CD4-positive, alpha-beta T cell (primary cell): ENCODE measurements at places on chromosomes 7 and 10. TPM values are rescaled to one million over a fixed set of nuclear protein-coding genes. Genes with fewer than 3 reads are reported as not detected.

DNA sequence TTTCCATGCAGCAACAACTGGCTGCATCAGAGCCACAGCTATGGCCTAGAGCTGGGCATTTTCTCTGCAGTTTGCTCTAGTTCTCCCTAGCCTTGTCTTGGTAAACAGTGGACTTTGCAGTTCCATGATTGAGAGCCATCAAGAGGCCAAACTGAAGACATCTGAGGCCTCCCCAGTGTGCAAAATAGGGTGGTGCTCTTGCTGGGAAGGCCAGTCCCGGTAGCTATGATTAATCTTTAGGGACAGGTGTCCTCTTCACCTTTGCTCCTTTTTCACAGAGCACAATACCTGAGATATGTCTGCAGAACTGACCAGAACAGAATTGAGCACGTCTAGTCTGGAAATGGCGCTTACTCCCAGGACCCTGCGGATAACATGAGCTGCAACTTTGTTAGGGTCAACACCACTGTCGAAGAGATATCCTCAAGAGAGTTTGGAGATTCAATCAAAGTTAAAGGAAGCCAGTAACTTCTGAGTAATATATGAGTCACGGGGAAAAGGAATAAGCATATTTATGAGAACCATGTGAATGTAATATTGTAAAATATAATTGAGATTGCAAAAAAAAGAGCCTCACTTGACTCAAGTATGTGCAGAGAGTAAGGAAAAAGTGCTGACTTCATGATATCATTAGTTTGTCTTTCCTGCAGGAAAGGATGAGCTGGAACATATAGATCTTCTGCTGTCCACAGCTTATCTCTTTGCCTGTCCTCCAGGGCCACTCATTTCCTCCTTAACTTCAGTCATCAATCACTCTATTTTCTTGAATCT lies 76.7 kb downstream of the ANK3 start:
- no peaks in the 10 kb centered on the region for H3K27me3 ChIP-seq
- no peak overlapping the region for H3K4me3 ChIP-seq
- peaks cover 3% of the 10 kb centered on the region for H3K4me1 ChIP-seq

DNA sequence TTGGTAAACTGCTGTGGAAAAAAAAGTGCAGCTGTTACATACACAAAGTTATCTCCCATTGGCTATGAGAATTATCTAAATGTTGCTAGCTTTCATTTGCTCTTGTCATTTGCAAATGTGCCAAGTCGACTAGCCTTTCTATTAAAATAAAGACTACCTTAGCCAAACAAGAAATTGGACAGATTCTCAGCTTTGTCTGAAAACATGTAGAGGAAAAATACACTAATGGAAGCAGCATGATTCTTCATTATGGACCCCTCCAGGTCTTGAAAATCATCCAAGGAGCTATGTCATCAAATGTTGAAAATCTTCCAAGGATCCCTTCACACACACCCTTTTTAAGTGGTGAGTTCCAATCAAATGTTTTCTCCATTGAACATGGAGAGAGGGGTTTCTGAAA lies 237.7 kb downstream of the ETV1 start:
- no peak for DNase-seq
- no peak overlapping the region for H3K4me3 ChIP-seq
- H3K4me1 ChIP-seq = no peaks in the 10 kb centered on the region

The RARRES2 gene
- not detected for total RNA-seq

The H2BK1 gene
- not detected for total RNA-seq

- H3K36me3 ChIP-seq = peaks cover 28% of the 10 kb centered on the region
- H3K4me1 ChIP-seq = no peaks in the 10 kb centered on the region
- DNase-seq = no peak
- no peak overlapping the region for H3K27ac ChIP-seq
- no peaks in the 10 kb centered on the region for H3K27me3 ChIP-seq
- H3K4me3 ChIP-seq = no peak overlapping the region
Observed at GRCh38 chr10:112151524-112152039, 32.0 kb downstream of the GPAM start.
